WTC11 (cell line): ENCODE measurements at places on chromosomes 16 and 17. TPM values are rescaled to one million over a fixed set of nuclear protein-coding genes. Genes with fewer than 3 reads are reported as not detected.

Gene UNK
- 35.0 to 37.8 TPM (median 35.4 TPM) in 3 replicates for total RNA-seq

Gene CDH8
- total RNA-seq = 11.1 to 15.9 TPM (median 12.8 TPM) in 3 replicates

Gene USP43
- total RNA-seq = 6.8 to 8.6 TPM (median 7.3 TPM) in 3 replicates

Gene DPEP2
- 0.13 to 0.25 TPM in 2 of 3 replicates, not detected in the other for total RNA-seq

Gene ADAMTS18
- 0.17 to 0.94 TPM (median 0.23 TPM) in 3 replicates for total RNA-seq

Gene CCL8
- not detected in 3 replicates for total RNA-seq

Gene BCAR1
- total RNA-seq = 87.3 to 95.6 TPM (median 88.6 TPM) in 3 replicates

Gene TAC4
- total RNA-seq = not detected in 3 replicates

DNA sequence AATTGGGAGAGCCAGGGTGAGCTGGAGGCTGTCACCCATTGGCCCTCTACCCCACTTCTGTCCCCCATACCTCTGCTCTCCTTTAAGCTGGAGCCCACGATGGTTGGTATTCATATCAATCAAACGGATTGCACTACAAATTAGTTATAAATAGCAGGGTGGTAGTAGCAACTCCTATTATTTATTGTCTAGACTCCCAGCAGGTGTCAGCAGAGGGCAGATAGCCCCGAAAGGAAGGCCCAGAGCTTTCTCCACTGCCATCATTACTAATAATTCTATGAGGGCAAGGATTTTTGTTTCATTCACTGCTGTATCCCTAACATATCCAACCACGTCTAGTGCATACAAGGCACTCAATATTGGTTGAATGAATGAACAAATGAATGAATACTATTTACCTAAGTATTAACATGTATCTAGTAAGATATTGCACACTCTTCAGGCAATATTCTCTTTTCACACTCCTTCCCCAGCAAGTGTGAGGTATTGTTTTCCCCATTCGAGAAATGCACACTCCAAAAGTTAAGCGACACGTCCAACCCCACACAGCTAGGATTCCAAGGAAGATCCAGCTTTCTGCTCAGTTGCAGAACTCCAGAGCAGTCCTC is 6.3 kb downstream of the C17orf50 start:
- DNase-seq = no peak

DNA sequence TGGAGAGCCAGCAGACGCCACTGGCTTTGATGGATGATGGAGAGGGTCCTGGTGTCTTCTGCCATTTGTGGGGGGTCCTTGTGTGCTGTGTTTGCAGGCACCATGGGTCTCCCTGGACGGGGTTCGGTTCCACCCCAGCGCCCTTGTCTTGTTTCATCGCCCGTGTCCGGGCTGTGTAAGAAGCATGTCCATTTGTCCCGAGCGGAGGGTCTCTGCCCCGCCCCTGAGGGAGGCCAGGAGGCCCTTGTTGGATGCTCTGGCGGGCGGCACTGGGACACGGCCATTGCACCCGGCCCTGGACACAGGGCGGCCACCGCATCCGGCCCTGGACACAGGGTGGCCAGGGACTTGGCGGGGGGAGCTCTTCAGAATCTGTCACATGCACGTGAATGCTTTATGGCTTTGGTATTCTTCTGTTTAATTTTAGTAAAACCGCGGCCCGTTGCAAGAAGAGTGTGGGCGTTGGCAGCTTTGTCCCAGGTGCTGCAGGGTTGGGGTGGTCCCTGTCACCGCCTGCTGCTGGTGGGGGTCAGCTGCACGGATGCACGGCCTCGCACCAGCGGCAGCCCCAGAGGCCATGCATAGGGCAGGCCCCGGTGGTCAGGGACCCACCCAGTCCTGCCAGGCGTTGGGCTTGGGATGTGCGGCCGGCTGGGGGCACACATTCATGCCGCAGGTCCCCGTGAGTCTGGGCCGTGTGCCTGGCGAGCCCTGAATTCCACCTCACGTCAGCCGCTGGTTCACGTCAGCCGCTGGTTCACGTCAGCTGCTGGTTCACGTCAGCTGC is 21.0 kb upstream of the ZNF750 start:
- DNase-seq = no peak

DNA sequence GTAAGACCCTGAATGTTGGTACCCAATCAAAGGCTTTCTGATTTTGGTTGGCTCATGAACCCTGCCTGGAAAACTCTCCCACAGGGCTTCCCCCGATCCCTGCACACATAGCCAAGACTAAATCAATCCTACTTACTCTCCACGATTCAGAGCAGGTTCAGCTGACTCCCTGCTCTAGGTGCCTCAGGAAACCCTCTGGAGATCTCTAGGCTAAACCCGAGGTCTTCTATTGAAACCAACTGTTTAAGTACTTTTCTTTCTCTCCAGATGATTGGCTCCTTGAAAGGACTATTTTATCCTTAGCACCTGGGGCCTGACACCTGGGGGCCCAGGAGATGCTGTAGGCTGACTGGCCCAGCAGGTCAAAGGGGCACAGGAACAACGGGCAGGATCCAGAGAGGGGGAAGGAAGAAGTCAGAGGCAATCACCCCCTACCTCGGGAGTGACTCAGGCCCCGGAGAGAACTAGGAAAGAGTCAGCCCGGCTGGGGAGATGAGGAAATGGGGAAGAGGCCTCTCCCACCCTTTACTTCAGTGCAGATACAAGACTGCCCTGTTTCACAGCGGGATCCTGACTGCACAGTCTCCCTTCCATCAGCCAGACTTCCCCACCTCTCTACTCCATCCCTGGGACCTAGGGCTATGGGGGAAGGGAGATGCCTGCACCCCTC is 2.0 kb downstream of the TBC1D10B start:
- no peak for DNase-seq

GRCh38 chr17:15921640-15922039 is 23.3 kb upstream of the ADORA2B start:
- no peak for DNase-seq

GRCh38 chr17:53217311-53217710 is 605.4 kb upstream of the KIF2B start:
- no peak for DNase-seq

GRCh38 chr17:73571511-73572130 is 72.6 kb downstream of the SDK2 start:
- no peak for DNase-seq

DNA sequence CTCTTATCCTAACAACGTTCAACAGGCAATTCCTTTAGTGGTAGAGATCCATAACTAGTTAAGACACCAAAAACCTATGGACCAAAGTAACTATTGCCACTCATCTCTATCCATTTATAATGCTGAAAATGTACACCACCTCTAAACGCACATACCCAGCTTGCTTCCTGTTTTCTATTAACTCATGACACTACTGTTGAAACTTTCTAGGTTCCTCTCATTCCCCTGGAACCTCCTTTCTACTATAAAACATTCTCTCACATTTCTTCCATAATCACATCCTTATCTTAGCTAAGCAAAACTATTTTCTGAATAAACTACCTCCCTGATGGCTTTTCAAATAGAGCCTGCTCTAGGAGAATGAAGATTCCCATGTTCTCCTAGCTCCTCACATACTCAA is 42.9 kb upstream of the KSR1 start:
- no peak for DNase-seq

DNA sequence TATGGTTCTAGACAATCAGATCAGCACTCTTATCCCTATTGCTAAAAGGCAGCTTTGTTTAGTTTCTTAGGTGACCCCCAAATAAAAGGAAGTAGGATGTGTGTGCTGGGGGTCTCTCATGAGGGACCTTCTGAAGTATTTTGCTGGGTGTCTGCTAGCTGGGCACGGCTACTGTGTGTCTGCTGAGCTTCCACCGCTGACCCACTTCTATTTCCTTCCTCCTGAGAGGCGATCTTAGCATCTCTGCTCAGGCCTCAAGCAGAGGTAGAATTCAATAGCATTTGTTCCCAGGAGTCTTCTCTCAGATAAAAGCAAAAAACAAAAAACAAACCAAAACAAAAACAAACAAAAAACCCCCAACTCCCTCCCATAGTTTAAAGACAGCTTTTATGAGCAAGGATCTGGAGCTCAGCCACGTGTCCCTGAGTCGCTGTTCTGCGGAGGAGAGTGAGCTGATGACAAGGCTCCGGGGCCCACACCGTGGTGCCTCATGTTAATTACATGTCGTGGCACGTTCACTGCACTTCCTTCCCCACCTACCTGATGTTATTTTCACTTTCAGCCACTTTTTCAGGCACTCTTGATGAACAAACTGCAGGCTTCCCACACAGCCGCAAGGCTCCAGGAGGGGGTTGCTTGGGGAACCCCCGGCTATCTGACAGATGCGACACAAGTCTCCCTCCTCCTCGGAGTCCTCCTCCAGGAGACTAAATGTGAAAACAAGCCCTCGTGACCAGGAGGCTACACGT is 83.5 kb downstream of the MARCHF10 start:
- DNase-seq = no peak

DNA sequence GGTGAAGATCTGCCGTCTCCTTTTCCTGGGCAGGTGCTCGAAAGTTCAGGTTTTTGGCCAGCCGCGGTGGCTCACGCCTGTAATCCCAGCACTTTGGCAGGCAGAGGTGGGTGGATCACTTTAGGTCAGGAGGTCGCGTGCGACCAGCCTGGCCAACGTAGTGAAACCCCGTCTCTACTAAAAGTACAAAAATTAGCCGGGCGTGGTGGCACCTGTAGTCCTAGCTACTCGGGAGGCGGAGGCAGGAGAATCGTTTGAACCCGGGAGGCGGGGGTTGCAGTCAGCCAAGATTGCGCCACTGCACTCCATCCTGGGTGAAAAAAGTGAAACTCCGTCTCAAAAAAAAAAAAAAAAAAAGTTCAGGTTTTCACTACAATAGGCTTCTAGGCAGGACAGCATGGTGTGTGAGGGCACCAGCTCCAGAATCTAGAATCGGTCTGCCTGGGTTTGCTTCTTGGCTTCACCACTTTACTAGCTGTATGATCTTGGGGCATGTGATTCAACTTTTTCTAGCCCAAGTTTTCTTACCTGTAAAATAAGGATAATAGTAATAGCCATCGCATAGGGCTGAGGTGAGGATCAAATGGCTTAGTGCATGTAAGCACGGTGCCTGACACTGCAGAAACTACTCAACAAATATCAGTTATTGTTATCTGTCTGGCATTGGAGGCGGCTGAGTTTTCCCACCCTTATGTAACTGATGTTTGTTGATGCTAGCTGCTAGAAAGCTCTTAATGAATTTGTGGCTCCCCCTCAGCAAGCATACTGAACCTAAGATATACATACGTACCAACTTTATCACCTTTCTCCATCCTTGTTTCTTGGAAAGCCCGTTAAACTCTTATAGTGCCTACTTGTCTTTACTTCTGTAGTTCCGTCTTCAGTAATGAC is 1.3 kb downstream of the PSMD12 start:
- no peak for DNase-seq

DNA sequence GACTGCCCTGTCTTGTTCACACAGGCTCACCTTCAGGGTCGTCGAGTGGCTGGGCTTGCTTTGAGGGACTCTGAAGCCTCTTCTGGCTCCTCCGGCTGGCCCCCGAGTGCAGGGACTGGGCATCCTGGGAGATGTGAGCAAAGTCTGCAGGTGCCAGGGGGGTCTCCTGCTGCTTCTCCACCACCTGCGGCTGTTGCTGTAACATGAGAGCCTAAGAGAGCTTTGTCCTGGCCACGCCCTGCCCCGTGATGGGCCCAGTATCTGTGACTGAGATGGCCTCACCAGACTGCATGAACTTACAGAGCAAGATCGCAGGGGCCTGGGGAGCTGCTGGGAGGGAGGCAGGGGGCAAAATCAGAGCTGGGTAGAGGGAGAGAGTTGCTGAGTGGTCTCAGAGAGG is 12.5 kb downstream of the ERN2 start:
- DNase-seq = peak; percentile 65

DNA sequence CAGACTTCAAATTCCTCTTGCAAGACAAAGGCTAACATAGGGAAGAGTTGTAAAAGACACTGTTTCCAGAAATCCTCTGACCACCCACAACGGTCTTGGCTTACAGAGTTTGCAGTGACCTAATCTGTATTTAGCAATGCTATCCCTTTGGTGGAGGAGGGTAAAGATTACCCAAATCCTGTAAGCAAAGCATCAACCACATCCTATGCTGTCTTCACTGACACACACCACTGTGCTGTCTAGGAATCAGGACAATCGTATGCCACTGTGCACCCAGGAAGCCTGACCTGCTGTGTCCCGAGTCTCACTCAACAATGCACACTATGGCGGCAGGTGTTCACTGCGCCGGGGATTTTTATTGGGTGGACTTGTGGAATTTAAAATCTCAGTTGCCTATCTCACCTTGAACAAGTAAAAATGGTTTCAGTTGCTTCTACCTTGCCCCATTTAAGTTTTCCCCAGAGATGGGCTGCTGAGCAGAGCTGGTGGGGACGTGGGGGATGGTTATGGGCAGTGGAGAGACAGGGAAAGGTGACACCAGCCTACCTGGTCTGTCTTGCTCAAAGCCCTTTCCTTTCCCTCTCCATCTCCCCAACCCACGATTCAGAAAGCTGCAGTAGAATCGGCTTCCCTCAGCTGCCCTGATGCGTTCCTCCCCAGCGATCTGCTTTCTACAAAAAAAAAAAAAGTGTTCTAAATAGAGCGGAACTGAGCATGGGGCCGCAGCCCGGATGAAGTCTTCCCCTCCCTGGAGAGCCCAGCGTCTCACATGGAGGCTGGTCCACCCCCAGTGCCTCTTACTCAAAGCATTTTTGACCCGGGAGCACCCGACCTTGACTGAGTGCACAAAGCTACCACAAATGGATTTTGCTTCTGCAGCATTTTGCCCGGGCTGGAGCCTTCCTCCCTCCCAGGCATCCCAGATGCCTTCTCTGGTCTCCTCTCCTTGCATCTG is 271.5 kb downstream of the SOX9 start:
- DNase-seq = no peak

- no peak for DNase-seq
Measured at GRCh38 chr16:16150117-16150877, 73.0 kb downstream of the ABCC6 start.

- no peak for DNase-seq
Measured at GRCh38 chr16:69188716-69189115, 1.8 kb downstream of the SNTB2 start.

- no peak for DNase-seq
Measured at GRCh38 chr17:60846175-60846574, 168.5 kb downstream of the BCAS3 start.

DNA sequence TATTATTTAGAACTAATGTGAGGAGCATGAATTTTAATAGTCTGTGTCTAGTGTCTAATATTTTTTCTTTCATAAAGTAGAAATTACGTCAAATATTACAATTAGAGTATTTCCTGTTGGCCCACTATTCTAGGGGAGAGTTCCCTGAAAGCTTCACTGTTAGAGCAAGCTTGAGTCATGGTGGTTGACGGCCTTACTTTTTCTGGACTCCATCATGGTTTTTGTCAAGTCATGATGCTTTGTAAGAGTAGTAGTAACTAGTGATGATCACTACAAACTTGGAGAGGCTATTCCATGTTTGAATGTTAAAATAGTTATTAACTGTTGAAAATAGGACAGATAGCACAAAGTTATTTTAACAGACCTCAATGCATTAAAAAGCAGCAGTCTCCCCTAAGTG is 1.7 kb downstream of the PSMD11 start:
- DNase-seq = no peak

- DNase-seq = no peak
Measured at GRCh38 chr17:29760279-29761039, 137.7 kb upstream of the CORO6 start.

- no peak for DNase-seq
Measured at GRCh38 chr16:66001432-66001831, 365.1 kb upstream of the CDH5 start.
